Hindlimb muscle (tissue), 1 donor: ENCODE measurements at places on chromosomes 13 and 19. TPM values are rescaled to one million over a fixed set of nuclear protein-coding genes. Genes with fewer than 3 reads are reported as not detected.

GRCh38 chr19:1270213-1270853 lies 1.2 kb downstream of the CIRBP start:
- no peak for DNase-seq

DNA sequence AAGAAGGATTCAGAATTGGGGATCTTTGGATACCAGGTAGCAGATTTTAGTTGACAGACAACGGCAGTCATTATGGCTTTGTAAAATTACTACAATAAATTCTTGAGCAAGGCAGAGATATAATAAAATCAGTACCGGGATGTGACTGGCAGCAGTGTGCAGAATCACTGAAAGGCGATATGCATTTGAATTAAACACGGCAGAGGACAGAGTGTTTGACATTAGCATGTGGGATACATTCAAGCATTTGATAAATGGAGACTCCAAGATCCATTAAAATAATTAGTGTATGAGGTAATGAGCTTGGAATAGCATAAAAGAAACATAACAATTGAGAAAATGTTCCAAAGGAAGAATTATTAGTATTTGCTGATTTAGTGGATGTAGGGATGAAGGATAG lies 36.8 kb downstream of the LCP1 start:
- DNase-seq = no peak

DNA sequence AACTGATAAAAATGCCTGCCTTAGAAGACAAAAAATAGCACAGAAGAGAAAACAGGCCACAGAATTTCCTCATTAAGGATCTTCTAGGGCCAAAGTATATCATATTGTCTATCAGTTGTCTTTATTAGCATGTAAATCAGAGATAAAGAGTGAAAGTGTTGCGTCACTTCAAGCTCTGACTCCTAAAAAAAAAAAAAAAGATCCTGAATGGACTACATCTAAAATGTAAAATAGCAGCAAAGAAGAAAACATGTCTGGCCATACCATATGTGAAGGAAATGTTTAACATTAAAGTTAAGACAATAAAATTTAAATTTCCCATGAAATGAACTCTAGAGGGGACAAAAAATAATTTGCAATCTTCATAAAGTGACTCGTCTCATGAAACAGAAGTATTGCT lies 237.4 kb downstream of the PCDH9 start:
- no peak for DNase-seq

DNA sequence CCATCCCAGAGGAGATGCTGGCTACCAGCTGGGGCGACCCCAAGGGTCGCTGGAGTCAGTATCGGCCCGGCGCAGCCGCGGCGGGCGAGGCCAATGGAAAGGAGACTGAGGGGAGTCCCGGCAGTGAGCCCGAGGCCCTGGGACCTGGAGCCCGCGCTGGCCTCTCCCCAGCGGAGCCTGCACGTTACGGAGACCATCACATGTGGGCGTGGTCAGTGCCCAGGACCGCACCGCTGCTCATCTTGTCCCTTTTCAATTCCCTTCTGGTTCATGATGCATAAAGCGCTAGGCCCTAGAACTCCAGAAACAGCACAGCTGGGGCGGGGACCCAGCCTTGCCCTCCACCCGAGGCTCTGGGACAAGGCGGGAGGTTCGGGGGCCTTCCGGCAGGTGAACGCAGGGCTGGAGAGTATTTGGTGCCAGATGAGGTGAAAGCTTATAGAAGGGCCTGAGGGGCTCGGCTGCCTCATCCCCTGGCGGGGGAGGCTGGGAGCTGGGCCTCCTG lies 8.0 kb downstream of the C19orf25 start:
- no peak for DNase-seq

DNA sequence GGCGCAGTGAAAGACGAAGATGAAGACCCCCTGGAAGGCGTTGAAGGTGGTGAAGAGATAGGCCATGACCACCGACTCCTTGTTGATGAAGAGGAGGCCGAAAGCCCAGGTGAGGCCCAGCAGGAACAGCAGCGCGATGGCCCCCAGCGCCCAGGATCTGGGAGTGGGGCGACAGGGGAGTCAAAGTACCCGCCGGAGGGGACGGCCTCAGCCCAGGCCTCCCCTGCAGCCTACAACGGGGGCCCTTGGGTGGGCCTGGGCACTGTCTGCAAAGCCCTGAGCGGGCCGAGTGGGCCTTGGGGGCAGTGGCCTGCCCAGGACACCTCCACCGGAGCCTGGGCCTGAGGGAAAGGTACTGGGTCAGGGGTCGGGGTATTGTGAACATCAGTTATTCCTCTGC lies 19.0 kb upstream of the ASF1B start:
- DNase-seq = no peak

The CCNE1 gene
- 21.8 TPM for polyA plus RNA-seq

GRCh38 chr19:39483141-39483540 lies 2.5 kb downstream of the TIMM50 start:
- no peak for DNase-seq

DNA sequence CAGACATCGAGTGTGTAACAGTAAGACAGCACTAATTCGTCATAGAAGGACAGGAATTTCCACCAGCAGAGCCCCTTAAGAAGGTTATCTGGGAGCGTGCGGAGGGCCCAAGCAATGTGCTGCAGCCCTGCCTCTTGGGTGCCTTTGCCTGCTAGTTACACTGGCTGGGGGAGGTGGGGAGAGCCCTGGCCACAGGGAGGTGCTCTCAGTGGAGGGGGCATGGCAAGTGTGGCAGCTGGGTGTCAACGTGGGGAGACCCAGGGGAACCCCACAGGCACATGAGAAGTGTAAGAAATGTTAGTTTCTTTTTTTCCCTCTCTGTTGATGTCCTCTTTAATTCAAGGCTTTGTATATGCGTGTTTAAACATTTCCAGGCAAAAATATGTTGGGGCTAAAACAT lies 50.9 kb upstream of the TMTC4 start:
- no peak for DNase-seq

DNA sequence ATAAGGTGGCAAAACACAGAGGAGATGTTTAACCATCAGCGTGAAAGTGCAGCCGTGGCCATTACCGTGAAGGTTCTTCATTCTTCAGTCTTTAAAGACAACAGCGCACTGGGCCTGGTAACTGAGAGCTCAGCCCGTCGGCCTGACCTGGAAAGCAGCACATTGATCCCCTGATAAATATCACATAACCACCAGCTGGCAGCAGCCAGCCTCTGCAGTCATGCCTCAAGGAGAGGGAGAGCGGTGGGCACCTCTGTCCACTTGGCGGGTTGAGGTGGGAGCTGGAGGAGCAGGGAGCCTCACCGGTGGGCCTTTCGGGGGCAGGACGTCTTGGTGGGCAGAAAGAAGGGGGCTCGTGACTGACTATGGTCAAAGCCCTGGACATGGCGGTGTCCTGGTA lies 58.1 kb downstream of the MCF2L start:
- no peak for DNase-seq

The ZNF628 gene
- 5.0 TPM for polyA plus RNA-seq

The APLP1 gene
- polyA plus RNA-seq = 6.2 TPM

GRCh38 chr13:55816976-55817601 lies 1323.6 kb upstream of the PRR20A start:
- no peak for DNase-seq

DNA sequence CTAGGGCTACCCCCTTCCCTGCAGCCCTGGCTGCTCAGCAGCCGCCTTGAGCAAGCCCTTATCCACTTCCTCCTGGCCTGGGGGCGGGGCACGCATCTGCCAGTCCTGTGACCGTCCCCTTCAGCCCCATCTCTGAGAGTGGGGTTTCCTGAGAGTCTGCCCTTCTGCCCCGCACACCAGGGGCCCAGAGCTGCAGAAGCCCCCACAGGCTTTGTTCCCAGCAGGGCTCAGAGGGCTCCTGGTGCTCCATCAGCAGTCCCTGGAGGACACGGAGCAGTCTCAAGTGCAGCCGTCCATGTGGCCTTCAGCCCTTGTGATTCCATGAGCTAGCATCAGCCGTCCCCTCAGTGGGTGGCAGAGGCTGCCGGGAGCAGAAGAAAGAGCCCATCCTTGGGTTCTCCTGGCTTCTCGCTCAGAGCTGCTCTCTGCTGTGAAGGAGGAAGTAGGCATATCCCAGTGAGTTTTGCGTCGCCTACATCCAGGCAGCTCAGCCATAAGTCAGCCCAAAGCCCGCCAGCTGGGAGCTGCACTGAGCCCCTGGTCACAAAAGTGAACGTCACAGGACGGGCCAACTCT lies 16.3 kb downstream of the MYO9B start:
- DNase-seq = no peak

The ZNF728 gene
- not detected for polyA plus RNA-seq

GRCh38 chr13:110236431-110236830 lies 70.5 kb downstream of the COL4A1 start:
- DNase-seq = no peak

DNA sequence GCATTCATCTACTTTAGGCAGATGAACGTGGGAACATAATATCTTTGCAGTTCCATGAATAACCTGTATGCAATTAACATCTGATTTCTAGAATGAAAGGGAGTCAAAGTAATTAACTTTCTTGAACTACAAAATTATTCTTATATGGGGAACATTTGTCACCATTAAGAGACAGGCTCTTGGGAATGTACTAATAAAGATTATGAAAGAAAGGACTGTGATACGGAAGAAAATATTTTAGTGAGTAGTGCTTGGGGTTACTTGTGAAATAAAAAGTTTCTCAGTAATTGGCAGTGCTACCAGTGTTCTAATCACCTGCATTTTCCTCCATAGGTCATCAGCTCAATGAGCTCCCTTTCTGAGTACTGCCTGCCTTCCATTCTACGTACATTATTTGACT lies 85.4 kb downstream of the FRY start:
- DNase-seq = no peak
